ENCODE measurements at places on chromosomes 7 and 10.
A peak's percentile ranks its signal among the peaks of the same experiment; 100 is the strongest.

- peak; percentile 1 for DNase-seq
These were observed 34.2 kb downstream of the CYP17A1 start for GRCh38 chr10:102802920-102803534.

DNA sequence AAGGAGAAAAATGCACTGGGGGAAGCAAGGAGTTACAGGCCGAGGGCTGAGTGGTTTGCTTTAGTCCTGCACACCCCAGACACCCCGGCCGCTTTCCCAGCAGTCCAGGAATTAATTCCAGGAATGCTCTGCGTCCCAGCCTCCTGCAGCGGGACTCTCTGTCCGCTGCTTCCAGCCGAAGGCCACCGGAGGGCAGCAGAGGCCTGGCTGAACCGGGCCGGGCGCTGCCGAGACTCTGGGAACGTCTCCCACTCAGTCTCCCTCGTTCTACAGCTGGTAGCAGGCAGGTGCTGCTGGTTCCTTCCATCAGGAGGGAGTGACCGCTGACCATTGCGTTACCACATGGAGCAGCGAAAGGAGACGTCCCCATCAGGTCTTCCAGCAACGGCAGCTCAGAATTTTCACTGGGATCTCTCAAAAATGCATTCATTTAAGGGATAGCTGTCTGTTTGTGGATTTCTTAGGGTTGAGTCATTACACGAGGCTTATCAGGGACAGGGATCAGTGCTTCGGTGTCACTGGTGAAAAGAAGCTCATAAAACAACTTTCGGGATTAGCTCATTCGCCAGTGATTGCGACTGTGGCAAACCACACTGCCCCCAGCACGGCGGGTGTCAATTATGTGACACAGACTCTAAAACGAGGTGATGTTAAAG lies 24.9 kb upstream of the PITRM1 start:
- peak; percentile 66 for DNase-seq

- DNase-seq: no peak
These were observed 86.4 kb downstream of the FAM53B start for GRCh38 chr10:124657806-124658205.

DNA sequence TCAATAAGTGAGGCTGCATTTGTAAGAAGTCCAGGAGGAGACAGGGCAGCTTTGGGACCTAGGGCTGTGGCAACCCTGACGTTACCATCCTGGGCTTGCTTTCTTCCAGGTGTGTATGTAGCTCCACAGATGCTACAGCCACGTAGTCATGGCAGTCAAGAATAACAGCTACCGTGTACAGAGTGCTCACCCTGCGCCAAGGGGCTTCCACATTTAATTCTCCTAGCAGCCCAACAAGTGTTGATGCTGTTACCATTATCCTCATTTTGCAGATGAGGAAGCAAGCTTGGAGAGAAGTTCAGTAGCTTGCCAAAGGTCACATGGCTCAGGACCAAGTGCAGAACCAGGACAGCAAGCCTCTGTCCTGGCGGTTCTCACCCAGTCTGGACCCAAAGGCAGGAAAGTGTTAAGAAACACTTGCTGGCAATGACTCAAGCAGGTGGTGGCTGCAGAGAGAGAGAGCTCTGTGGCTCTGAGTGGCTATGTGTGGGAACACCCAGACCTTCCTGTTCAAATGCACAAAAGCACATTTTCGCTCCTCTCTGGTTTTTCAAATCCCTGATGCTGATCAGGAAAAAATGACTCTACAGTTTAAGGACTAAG lies 89.8 kb downstream of the CREM start:
- DNase-seq: no peak

- DNase-seq: no peak
These were observed 34.7 kb downstream of the ENTPD7 start for GRCh38 chr10:99693933-99694583.

DNA sequence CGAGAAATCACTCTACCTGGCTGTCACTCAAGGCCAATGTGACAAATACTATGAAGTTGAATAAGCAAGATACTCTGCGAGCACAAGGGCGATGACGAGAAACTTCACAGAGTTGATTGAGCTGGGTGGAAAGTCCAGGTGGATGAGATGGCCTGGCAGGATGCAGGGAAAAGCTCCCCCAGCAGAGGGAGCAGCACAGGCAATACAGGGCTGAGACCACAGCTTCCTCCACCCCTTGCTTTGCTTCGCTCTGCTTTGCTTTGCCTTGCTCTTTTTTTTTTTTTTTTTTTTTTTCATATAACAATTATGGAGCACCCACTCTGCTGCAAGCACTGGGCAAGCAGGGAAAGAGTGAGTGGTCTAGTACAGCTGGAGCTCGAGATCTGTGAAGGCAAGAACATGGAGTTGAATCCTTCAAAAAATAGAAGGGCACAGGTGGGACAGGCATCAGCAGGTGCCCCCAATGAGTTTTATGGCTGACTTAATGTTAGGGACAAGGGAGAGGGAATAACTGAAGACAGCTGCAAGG lies 88.3 kb downstream of the CABCOCO1 start:
- DNase-seq: peak; percentile 62

DNA sequence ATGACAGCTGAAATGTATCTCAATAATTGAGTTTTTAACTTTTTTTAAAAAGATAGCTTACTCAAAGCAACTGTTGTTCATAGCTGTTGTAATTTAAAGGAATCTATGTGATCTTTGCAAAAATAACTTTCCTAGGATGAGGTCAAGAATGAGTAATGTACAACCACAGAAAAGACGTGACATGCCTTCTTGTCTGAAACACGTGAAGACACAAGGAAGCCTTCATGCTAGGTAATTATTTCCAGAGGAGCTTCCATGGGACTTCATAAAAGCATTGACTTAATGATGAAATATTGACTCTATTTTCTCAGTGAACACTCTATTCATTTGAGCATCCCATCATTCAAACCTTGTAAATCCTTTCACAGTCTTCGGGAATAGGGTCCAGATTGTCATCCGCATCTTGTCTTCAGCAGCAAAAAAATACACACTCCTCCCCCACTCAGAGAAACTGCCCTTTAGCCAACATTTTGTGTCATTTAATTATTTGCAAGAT lies 528.0 kb downstream of the NRG3 start:
- no peak for DNase-seq

- DNase-seq: no peak
These were observed 181.7 kb downstream of the PRKCQ start for GRCh38 chr10:6398399-6398798.

DNA sequence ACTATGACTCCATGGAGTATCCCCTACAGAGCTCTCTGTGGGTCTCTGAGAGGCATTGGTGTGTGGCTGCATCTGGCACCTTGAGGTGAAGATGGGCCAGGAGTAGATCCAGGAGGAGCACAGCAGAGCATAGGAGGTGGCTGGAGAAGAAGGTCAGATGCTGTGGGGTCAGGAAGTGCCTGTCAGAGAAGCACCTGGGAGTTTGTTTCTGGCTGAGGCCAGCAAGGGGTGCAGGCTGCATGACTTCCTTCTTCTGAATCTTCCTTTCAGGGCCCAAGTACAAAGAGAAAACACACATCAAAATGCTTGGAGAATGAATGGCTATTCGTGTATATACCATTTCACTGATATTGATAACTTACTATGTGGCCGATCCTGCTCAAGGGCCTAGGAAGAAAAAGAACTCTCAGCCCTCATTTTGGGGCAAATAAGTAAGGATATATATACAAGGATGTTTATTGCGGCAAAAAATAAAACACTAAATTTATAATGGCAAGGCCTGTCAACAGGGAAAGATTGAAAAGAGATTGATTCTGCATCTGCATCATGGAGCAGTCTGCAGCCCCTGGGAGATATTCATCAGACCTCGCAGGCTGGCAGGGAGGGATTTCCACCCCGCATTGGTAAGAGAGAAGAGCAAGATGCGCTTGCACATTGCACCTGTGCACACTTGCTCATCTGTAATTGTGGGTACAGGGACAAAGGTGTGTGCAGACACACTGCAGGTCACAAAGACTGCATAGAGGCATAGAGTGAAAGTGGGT lies 39.2 kb downstream of the PTPRE start:
- DNase-seq: no peak

- DNase-seq: no peak
These were observed at the start of gene CALHM3 for GRCh38 chr10:103479135-103479534. TSS of gene CALHM3 (minus strand) at chr10:103479240. CDS start at chr10:103479032, 208 bp downstream.

- DNase-seq: no peak
These were observed 36.3 kb downstream of the SLC25A13 start for GRCh38 chr7:96285579-96285978.

DNA sequence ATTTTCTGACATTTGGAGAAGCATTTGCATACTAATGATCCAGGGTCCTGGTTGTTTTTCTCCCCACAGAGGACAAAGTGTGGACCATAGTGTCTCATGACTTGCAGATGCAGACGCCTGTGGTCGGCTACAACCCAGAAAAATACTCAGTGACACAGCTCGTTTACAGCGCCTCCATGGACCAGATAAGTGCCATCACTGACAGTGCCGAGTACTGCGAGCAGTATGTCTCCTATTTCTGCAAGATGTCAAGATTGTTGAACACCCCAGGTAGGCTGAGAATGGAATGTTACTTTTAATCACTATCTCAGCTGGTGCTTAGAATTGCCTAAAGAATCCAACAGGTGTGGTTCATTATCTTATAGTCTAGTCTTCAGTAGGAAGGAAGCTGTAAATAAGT lies 951.5 kb upstream of the C7orf33 start:
- no peak for DNase-seq

- peak; percentile 53 for DNase-seq
These were observed 94.7 kb upstream of the EFCAB10 start for GRCh38 chr7:105675934-105676371.

DNA sequence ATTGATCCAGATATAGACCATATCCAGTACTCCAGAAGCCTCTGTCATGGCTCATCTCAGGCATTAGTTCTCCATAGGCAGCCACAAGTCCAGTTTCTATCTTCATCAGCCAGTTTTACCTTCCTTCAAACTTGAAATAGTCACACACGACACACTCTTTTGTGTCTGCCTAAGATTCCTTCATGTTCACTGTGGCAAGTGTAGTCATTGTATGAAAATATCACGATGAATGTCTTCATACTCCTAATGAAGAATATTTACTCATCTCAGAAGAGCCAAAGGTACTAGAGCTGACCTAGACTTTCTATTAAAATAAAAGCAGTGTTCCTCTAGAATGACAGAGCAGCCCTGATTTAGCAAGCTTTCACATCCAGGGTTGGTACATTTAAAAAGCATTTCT lies 230.7 kb downstream of the SNX13 start:
- DNase-seq: no peak

DNA sequence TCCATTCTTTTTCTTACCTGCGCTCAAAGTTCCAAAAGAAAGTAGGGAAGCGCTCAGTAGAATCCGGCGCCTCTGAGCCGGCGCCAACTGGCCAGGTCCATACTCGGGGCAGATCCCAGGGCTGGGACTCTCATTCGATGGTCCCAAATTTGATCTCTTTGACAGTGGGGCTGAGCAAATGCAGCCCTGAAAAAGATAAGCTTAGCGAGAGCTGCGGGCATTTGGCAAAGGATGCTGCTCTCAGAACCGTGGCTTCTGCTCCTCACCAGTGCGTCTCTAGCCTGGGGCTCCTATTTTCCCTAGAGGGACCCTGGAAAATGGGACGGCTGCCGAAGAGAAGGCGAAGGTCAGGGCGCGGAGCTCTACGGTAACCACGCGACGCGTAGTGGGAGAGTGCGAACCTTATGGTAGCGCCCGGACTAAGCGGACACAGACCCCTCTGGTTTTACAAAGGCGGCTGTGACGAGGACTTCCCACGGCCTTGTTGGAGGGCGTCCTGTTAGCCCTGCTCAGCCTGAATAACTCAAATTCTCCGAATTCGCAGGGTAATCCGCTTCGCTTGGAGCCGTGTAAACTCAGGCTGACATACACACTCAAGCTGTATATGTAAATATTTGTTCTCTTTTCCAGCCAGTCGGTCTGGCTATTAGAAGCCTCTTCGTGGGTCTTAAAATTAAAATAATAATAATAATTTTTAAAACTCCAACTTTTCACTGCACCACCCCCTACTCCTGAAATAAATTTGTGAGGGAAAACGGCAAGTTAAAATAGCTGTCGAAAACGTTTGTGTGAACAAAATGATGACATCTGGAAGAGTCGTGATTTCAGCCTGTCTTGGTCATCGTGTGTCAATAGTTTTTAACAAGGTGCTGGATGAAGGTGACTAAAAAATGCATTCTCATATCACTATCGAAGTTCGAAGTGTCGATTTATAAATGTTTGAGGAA lies 869 bp upstream of the TBX20 start:
- DNase-seq: no peak

- no peak for DNase-seq
These were observed 127.4 kb downstream of the GPR85 start for GRCh38 chr7:112959276-112959675.

GRCh38 chr10:14671386-14671831 lies 103.3 kb downstream of the FAM107B start:
- no peak for DNase-seq

DNA sequence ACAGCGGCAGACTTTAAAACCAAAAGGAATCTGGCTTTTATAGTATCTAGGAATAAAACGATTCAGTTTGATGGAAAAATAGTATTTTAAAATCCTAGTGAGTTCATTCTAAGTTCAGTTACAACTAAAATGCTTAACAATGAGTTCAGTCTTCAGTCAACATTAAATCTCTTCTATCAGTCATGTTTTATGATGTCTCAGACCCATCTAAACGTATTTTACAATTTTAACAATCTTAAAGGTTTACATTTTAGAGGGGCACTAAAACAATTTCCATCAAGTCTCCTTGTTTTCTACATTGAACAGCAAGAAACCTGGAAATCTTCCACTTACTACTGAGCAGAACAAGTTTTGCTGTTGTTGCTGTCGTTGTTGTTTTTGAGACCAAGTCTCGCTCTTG lies 10.0 kb downstream of the SVOPL start:
- DNase-seq: no peak

Measured in activated CD4-positive, alpha-beta T cell treated with anti-CD3 and anti-CD28 coated beads for 4 hours (primary cell).